ENCODE measurements at places on chromosomes 13 and 19.

- no peak for DNase-seq
Measured at GRCh38 chr19:30062907-30063649, 121.0 kb downstream of the URI1 start.

DNA sequence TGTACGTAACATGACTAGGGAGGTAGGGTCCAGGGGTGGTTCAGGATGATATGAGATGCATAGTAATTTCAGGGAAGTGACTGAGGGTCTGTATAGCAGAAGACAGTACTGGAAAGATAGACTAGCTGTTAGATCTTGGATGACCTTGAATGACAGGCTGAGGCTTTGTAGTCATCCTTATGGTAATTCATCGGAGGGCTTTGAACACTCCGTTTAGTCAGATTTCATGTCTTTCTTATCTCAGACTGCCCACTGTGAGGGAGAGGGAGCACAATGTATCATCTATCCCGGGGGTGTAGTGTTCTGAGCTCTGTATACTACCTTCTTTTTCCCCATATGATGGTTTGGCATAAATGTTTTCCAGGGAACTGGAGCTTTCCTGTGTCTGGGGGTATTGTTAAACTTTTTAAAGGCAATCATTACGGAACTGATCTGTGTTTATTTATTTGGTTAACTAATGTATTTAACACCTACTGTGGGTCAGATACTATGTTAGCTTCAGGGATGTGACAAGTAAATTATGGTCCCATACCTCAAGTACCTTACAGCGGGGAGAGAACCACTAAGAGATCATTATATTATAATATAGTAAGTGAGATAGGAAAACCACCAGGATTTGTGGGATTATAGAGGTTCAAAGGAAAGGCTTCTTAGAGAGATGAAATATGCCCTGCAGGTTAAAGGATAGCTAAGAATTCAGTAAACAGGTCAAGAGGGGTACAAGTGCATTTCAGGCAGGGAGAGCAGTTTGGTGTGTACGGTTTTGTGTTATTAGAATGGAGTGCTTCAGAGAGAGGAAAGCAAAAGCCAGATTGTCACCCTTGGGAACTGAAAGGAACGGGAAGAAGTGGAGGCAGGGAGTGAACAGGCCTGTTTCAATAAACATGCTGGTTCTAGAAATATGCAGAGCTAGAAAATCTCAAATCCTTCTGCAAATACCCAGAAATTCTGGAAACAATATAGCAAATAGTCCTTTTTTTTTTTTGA, 164.8 kb upstream of the KL start:
- DNase-seq: no peak

DNA sequence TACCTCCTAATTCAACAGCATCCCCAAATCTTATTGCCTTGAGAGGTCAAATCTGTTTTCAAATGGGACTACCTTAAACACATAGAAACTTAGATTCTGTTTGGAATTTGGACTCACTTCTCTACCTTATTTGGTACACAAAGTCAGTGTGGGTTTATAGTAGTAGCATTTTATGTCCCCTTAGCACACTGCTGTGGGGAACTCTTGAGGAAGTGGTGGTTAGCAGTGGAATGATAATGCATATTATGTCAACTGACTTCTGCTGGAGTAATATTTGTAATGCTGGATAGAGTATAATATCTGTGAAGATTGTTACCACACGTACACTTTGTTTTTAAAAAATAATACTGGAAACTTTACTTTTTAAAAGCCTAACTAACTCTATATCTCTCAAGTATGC, 386.3 kb downstream of the NDFIP2 start:
- no peak for DNase-seq

- no peak for DNase-seq
Measured at GRCh38 chr19:8576273-8576993, 809 bp downstream of the MYO1F start.

GRCh38 chr13:81381560-81381959, 1040.6 kb upstream of the SPRY2 start:
- no peak for DNase-seq

DNA sequence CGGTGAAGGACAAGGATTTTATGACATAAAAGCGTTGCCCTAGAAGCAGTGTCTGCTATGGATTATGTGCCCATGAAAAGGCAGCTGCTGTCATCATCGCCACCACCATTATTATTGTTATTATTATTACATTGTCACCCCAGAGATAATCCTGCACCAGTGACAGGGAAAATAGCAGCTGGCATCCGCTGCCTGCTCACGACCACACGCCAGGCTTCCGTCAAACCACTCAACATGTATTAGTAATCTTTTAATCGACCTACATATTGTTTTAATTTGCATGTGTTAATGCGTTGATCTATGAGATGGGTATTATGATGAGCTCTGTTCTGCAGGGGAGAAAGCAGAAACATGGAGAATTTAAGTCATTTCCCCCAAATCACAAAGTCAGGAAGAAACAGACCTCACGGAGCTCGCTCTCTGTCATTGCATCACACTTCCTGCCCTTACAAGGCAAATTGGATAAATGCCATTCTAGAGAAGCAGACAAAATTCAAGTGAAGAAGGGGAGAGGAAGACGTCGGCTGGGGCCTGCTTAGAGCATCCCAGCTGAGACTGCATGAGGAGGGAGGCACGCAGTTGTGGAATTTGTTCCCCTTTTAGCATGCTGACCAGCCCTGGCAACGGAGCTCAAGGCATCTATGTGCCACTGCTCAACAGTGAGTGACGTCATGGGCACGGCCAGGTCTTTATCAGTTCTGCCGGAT, at the start of gene FFAR3:
Gene FFAR3, plus strand, starts transcription at position 594 of the 707 bp plus-strand sequence. CDS start 431 bp downstream, outside the sequence.
- no peak for DNase-seq

- DNase-seq: no peak
Measured at GRCh38 chr19:47375694-47376588, 26.8 kb downstream of the DHX34 start.

- DNase-seq: no peak
Measured at GRCh38 chr13:55266644-55267043, 1874.1 kb upstream of the PRR20A start.

GRCh38 chr13:51783428-51784094, 20.4 kb downstream of the DHRS12 start:
- DNase-seq: no peak

DNA sequence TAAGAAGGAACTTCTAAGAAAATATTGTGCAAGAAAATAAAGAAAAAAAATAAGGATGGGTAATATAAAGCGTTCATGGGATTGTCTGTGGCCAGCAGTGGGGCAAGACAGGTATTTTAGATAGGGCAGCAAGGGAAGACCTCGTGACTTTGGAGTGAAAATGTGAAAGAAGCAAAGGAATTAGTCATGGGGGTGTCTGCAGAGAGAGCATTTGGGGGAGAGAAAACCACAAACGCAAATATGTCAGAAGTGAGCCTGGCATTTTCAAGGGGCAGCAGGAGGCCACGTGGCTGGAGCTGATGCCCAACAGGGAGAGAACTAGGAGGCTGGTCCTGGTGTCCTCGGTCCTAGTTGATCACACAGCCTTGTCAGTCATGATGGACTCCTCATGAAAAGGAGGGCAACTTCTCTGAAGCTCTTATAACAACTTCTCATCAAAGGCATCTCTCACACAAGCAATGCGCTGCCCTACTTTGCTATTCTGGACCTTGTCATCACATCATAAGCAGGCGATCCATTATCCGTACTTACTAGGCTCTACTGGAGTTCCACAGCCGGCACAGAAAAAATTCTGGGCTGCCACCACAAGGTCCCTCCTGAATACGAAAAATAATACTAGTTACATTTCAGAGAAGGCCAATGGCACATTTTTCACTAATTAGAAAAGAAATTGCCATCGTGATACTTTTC, 31.0 kb downstream of the RUBCNL start:
- DNase-seq: no peak

DNA sequence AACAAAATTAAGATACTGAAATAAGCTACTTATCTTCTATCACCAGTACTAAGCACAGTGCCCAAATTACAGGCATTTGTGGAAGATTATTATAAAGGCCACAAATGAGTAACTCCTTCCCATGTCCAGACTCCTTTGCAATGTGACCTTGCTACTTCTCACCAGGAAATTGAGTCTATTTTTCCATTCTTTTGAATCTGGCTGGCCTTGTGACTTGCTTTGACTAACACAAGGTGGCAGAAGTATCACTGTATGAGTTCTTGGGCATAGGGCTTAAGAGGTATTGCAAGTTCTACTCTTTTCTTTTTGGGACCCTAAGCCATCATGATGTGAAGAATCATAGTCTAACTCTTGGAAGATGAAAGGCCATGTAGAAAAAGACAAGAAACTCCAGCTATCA, 49.9 kb downstream of the UGGT2 start:
- no peak for DNase-seq

DNA sequence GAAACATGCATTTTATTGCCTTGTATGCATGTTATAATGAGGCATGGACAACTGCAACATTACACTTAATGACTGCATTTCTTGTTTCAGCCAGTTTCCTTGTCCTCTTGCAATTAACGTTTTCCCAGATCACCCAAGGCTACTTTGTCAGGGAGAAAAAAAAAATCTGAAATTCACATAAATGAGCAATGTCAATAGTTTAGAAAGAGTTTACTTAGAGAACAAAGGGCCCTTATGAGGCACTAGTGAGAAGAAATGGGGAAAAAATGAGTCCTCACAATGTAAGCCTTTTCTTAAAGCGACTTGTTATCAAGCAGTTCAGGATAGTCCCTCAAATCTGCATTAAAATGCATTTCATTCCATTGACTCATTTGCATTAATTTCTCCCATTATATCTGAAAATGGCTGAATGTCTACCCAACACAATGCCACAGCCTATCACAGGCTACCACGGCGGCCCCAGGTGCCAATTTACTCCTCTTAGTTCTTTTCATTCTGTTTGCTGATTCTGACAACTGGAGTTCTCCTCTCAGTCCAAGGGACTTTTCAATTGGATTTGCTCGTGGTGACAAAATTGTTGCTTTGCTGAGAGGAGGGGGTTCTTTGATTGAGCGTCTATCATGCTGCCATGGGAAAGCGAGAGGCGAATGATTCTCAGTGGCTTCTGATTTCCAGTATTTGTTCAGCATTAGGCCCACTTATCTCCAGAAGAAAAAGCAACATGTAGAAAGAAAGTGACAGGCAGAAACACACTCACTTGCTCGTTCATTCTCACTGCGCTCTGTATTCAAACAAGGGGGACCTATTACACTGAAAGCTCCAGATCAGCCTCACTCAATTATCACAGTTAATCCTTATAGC, 107.1 kb downstream of the DACH1 start:
- DNase-seq: peak; percentile 25

GRCh38 chr19:38949580-38950367, 19.0 kb downstream of the MRPS12 start:
- DNase-seq: peak; percentile 64

- no peak for DNase-seq
Measured at GRCh38 chr13:59700281-59700680, 463.4 kb downstream of the DIAPH3 start.

DNA sequence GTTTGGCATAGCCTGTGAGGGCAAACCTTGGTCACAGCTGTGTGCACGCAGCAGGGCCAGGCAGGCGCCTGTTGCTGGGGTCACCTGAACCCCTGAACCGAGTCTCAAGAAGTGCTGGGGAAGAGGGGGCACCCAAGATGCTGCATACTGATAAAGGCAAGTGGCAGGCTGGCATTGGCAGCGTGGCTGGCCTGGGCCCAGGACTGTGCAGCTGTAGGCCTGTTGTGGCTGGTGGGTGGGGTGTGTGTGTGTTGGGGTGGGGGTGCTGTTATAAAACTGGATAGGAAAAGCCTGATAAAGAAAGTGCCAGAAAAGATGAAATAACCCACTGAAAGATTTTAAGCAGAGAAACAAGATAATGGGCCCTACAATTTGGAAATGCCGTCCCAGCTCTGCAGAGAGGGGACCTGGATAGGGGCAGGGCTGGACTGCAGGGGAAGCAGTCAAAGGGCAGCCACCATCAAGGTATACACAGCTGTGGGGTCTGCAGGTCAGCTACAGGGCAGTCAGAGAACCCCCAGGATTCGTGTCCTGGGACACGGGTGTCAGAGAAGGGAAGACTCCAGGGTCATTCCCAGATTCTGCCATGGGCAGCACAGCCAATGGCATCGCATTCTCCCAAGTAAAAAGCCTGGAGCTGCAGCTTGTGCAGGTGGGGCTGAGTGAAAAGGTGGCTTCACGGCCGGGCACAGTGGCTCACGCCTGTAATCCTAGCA, 33.2 kb downstream of the CILP2 start:
- no peak for DNase-seq

GRCh38 chr19:40605216-40605971, 4.2 kb downstream of the LTBP4 start:
- DNase-seq: peak; percentile 59

DNA sequence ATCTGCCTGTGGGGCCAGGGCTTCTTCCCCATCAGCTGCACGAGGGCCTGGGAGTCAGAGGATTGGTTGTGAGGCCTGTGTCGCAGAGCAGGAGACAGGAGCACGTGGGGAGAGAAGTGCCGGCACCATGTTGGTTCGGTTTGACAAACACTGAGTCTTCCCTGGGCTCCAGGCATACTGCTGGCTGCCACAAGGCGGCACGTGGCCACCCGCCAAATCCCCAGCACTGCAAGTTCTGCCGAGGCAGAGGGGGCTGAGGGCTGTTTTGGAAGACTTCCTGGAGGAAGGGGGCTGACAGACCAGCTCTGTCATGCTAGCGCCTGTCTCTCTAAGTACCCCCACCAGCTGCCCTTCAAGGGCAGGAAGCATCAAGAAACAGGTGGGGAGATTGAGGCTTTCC, 9.5 kb downstream of the SHANK1 start:
- DNase-seq: no peak

- DNase-seq: no peak
Measured at GRCh38 chr19:14695471-14695870, 5.6 kb downstream of the ZNF333 start.

DNA sequence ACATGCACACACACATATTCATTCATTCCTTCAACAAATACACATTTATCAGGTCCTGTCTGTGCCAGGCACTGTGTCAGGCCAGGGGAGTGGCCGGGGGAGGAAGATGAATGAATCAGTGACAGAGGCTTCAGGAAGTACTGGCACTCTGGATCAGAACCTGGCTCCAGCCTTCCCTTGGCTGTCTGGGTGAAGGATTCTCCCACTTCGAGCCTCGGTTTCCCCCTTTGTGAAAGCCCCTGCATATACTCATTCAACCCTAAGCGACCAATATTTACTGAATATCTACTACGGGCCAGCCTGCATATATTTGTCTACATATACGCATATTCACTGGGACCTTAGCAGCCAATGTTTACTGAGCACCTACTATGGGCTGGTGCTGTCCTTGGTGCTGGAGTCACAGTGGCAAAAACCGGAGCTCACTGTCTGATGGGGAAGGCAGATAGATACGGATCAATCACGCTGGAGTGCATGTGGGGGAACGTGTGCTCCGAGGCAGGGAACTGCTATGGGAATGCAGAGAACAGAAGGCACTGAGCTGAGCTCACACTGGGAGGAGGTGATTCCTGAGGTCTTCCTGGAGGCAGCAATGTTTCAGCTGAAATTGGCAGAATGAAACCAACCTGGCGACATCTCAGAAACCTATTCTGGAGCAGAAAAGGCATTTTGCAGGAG, 636 bp upstream of the ZNF579 start:
- no peak for DNase-seq

All from NCI-H2081 (cell line).